ENCODE measurements at places on chromosomes 7 and 10.

- DNase-seq = no peak
Observed at GRCh38 chr7:375321-375831, 85.4 kb downstream of the FOXL3 start.

DNA sequence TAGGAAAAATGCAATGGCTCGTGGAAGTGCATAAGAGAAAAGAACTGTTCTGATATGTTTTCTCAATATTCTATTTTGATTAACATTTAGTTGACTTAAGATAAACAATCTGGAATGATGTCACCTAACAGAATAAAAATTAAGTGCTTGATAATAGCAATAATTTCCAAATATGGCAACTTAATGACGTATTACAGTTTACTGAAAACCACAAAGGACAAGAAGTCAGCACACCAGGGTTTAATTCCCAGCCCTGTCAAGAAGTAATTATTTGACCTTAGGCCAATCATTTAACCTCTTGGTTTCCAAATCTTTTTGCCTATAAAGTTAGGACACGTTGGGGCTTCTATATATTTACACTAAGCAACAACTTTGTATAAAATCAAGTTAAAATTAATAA is 95.7 kb downstream of the CABCOCO1 start:
- no peak for DNase-seq

- peak; percentile 80 for DNase-seq
Observed at GRCh38 chr10:63236113-63236935, 103.2 kb downstream of the NRBF2 start.

GRCh38 chr10:6320320-6321010 is 117.7 kb downstream of the PFKFB3 start:
- DNase-seq = no peak

Measured in activated CD4-positive, alpha-beta T cell treated with anti-CD3 and anti-CD28 coated beads, Interleukin-10, Interleukin-2, amounts not matched to agents 100 ng/mL and 50 ng/mL, durations not matched to agents 16 hours and 8 hours (primary cell).